ENCODE measurements at places on chromosomes 1 and 21.

GRCh38 chr21:36539434-36540150, 59.7 kb upstream of the CLDN14 start:
- no peak for DNase-seq
- peaks cover 24% of the 10 kb centered on the region for H3K27me3 ChIP-seq
- no peaks in the 10 kb centered on the region for H3K36me3 ChIP-seq
- H3K27ac ChIP-seq, result no peak overlapping the region
- H3K4me3 ChIP-seq, result no peak overlapping the region

DNA sequence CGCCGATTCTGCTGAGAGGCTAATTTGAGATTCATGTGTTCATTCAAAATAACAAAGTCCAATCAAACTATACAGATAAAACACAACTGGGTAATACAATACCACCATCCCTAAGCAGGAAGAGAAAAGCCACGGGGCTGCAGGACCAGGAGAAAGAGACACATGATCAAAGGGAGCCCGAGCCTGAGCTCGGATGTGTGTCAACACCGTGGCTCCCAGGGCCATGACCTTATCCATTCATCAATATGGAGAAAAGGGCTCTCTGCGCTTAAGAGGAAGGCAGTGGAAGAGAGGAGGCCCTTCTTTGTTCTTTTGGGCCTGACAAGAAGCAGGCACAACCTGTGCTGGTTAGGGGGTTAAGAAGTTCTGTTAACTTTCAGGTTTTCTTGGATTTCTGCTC, 56.7 kb downstream of the HUNK start:
- H3K4me1 ChIP-seq, result no peaks in the 10 kb centered on the region
- no peak for DNase-seq
- peaks cover under 1% of the 10 kb centered on the region for H3K27me3 ChIP-seq
- H3K4me3 ChIP-seq, result no peak overlapping the region
- H3K36me3 ChIP-seq, result no peaks in the 10 kb centered on the region
- H3K27ac ChIP-seq, result no peak overlapping the region

GRCh38 chr1:229407206-229408026, 26.5 kb downstream of the ACTA1 start:
- peaks cover 68% of the 10 kb centered on the region for H3K27me3 ChIP-seq
- no peaks in the 10 kb centered on the region for H3K36me3 ChIP-seq
- H3K27ac ChIP-seq, result no peak overlapping the region
- H3K4me1 ChIP-seq, result peaks cover 26% of the 10 kb centered on the region
- H3K4me3 ChIP-seq, result no peak overlapping the region
- no peak for DNase-seq

DNA sequence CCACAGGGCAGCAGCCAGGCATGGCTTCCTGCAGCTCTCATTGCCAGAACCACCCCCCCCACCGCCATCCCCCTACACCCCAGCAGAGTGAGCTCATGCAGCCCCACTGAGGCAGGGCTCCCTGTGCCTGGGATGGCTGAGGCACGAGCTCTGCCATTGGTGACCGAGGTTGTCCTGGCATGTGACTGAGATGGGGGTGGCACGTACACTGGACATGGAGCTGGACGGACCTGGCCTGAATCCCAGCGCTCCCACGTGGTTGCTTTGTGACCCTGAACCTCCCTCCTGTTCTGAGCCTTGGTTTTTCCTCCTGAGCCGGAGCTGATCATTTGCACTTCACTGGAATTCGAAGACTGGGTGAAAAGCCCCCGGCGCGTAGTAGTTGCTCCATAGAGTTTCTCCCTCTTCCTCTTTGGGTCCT, 28.3 kb downstream of the ALPL start:
- H3K27me3 ChIP-seq, result peaks cover 35% of the 10 kb centered on the region
- no peaks in the 10 kb centered on the region for H3K36me3 ChIP-seq
- no peaks in the 10 kb centered on the region for H3K4me1 ChIP-seq

GRCh38 chr1:244050835-244051444, at the start of gene ZBTB18:
Gene ZBTB18, plus strand, starts transcription at chr1:244051283. Its CDS starts 149 bp downstream, at chr1:244051432.
- peaks cover 29% of the 10 kb centered on the region for H3K27me3 ChIP-seq
- peaks cover 26% of the 10 kb centered on the region for H3K4me1 ChIP-seq
- H3K4me3 ChIP-seq, result peak within 1 kb of the TSS; percentile 87
- H3K36me3 ChIP-seq, result peaks cover 3% of the 10 kb centered on the region
- H3K27ac ChIP-seq, result no peak within 1 kb of the TSS

GRCh38 chr1:2335721-2336455, 55.5 kb downstream of the MORN1 start:
- no peak overlapping the region for H3K4me3 ChIP-seq
- no peak overlapping the region for H3K27ac ChIP-seq
- DNase-seq, result no peak

All from activated CD8-positive, alpha-beta memory T cell treated with anti-CD3 and anti-CD28 coated beads, Interleukin-2, amount 10 ng/mL, durations not matched to agents 7 days and 5 days (primary cell).